ENCODE measurements at places on chromosomes 7 and 10.

DNA sequence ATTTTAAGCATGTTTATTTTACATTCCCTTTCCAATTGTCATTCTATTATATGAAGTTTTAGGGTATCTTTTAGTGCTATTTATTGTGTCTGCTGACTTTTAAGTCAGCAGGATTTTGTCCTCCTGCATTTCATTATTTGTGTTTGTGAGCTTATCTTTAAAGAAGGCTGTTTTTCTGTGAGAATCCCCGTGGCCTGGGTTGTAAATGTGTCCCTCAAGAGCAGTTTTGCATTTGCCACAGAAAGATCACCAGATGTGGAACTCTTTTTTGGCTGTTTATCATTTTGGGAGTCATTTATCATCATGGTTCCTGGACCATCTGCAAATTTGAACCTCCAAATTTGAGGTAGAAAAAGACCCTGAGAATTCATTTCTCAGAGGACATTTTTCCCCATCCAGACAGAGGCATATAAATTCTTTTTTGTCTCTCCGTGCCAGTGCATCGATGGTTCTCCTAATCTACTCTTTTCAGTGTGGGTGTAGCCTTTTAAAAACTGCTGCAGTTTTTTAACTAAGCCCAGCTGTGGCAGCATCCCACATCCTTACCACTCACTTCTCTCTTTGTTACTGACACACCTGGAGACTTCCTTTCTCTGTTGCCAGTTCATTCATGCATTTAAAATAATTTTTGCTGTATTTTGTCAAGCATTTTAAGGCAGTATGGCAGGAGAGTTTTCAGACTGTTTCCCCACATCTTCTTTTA, 20.1 kb upstream of the MTURN start:
- no peak for DNase-seq

DNA sequence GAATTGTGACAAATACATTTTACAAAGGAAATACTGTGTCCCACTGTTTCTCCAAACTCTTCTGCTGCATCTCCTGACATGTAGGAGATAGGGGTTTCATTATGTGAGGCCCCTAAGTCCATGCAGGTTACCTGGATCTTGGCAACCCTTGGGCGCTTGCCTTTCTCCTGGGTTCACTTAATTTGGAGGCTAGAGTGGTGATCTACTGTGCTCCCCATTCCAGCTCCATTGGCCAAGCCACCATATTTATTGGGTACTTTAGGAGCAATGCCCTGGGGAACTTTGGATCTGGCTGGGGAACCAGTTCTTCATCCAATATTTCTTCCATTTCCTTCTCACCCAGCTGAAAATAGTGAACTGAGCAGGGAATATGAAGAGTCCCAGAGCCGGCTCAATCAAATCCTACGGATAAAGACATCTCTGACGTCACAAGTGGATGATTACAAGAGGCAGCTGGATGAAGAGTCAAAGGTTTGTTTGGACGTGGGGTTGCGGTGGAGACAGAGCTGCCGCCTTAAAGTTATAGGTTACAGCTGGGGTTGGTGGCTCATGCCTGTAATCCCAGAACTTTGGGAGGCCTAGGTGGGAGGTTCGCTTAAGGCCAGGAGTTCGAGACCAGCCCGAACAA, 18.5 kb downstream of the MYH16 start:
- no peak for DNase-seq

GRCh38 chr7:78703391-78703790, 750.1 kb downstream of the MAGI2 start:
- no peak for DNase-seq

DNA sequence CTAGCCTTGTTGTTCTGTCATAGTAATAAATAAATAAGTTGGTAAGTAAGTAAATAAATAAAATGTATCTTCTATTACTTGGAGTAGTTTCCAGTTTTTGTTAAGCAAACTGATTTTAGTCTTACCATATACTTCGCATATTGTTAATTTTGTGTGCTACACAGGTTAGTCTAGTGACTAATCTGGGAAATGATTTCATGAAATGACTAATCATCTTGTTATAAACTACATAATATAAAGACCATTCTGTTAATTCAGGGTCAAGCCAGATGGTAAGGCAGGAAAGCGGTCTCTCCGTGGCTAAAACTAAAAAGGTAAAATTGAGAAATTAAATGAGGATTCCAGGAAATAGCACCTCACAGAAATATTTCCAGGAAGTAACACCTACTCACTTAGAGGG, 58.5 kb upstream of the FOXP2 start:
- no peak for DNase-seq

DNA sequence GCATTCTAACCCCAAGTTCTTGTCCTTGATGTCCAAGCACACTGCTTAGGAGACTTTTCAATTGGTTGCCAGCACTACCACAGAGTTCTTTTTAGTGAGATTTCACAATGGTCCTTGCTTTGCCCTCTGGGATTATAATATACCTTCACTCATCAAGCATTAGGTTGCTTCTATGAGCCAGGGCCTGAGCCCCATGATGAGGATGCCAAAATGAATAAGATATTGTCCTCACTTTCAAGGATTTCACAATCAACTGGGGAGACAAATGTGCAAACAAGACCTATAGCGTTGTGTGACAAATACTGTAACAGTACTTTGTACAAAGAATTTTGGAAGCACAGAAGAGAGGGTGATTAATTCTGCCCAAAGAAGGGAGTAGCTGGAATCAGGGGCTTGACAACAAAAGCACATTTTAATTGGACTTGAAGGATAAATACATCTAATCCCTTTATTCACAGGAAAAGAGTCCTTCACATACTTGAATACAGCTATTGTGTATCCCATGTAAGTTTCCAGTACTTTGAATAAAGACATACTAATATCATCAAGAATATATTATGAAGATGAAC, 263.6 kb upstream of the LRRN3 start:
- no peak for DNase-seq

All from stimulated activated CD8-positive, alpha-beta memory T cell treated with anti-CD3 and anti-CD28 coated beads, Interleukin-15, amount 100 ng/mL, for 4 hours (primary cell).